ENCODE measurements at places on chromosomes 5 and 9.

DNA sequence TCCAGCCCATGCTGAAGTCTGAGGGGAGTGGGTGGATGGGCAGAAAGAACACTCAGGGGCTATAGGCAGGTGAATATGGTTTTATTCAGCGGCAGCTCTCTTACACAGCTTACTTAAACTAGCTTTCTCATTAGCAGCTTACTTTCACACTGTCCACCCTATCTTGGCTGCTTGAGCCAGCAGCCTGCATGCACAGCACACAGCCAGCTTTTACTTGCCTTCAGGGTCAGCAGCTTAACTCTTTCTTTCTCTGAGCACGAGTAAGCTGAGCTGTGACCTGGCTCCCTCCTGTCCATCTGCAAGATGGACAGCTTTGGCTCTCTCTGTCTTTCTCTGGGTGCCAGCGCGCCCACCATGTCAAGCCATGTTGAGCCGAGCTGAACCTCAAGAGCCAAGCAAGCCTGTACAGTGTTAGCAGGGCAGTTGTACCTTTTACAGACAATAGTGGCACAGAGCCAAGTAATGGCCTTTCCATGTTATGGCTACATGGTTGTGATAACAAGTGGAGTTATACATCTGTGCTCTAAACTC is 1054.9 kb downstream of the PTPRD start:
- DNase-seq, result no peak

GRCh38 chr9:70135176-70135575 is 91.5 kb downstream of the MAMDC2 start:
- DNase-seq, result no peak

DNA sequence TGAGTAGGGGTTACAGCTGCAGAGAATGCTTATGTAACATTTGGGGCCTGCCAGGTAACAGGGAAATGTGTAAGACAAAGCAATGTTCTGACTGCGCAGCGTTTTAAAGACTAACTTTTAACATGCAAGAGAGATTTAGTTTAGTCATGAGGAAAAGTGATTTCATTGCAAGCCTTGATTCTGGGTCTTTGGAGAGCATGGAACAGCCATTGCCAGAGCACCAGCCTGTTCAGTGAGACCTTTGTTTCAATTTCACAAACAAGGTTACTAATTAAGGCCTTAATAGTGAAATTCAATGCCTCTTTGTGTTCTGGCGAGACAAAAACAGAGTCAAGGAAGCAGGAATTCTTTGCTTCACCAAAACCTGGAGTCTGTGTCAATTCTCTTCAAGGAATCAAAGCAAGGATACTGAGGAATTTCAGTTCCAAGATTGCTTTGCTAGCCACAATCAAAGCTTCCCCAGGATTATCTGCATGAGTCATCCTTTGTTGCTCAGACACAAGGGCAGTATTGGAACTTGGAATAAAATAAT is 14.4 kb downstream of the CKMT2 start:
- no peak for DNase-seq

GRCh38 chr9:137050570-137050969 is 3.3 kb downstream of the ENTPD2 start:
- no peak for DNase-seq

GRCh38 chr5:131550606-131551005 is 84.4 kb downstream of the RAPGEF6 start:
- DNase-seq, result no peak

DNA sequence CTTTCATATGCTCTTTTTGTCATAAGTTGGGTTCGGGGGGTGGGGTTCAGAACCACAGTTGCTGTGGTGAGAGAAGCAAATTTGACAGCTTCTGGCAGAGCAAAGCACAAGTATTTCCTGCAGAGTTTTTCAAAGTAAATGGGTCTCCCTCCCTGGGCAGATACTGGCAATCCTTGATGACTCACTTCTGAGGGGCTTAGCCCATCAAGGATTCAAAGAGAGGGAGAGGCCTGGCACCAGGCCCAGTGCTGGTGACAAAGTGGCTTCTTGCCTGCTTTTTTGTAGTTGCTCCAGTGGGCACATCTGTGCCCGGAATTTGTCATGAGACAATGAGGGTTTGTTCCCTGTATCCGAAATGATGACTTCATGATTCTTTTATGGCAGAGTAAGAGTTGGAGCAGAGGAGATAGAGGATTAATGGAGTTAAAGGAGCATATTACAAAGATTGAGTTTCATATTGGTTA is 46.6 kb upstream of the TNC start:
- no peak for DNase-seq

GRCh38 chr5:173780235-173781234 is 107.6 kb upstream of the CPEB4 start:
- DNase-seq, result no peak

- DNase-seq, result no peak
These were observed 65.5 kb downstream of the INSYN2B start for GRCh38 chr5:169914766-169915165.

DNA sequence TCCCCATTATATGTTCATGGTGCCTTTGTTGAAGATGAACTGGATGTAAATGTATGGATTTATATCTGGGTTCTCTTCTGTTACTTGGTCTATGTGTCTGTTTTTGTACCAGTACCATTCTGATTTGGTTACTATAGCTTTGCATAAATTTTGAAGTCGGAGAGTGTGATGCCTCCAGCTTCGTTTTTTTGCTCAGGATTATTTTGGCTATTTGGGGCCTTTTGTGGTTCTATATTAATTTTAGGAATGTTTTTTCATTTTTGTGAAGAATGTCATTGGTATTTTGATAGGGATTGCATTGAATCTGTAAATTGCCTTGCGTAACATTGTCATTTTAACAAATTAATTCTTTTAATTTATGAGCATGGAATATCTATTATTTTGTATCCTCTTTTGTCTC is 36.6 kb upstream of the ZNF366 start:
- DNase-seq, result no peak

- no peak for DNase-seq
These were observed 30.0 kb downstream of the SNX30 start for GRCh38 chr9:112780450-112781036.

GRCh38 chr5:176152930-176153311 is 85.3 kb upstream of the SIMC1 start:
- no peak for DNase-seq

GRCh38 chr5:72067682-72068470 is 39.4 kb upstream of the MAP1B start:
- no peak for DNase-seq

GRCh38 chr5:11166923-11167322 is 405.9 kb upstream of the DAP start:
- DNase-seq, result no peak

DNA sequence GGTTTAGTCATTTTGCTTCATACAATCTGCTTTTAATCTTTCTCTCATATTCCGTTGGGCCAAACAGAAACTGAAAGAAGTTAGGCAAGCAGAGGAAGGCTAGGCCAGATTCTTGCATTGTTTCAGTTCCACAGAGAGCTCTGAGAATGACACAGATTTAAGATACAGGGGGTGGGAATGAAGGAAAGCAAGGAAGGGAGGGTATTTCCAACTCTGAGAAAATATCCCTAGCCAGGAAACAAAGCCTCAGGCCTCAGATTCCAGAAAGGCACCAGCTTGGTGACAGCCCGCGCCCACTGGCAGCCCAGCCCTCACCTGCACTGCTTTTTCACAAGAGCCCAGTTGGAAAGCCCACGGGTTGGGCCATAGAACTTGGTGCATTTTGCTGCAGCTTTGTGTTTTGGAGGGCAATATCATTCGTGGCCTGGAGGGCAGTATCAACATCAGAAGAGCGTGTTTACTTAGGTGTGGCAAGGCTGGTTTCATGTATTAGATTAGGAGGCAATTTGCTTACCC is 63.5 kb downstream of the ENC1 start:
- DNase-seq, result no peak

- no peak for DNase-seq
These were observed 37.2 kb upstream of the ICE1 start for GRCh38 chr5:5385331-5385662.

DNA sequence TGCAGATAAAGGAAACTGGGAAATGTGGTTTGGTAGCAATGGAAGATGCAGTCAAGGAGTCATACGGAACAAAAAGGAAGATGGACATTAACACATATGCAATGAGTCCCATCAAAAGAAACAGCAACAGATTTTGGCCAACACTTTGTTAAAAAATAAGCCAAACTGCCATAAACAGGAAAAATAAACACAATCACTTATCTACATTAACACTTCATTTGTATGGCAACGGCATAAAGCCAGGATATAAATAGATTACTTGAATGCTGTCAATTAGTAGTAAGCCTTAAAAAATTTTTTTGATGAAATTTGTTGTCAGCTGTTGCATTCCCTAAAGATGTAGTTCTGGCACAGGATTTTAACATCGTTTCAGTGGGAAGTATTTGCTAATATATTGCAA is 190.8 kb downstream of the CDH12 start:
- DNase-seq, result no peak

GRCh38 chr5:41793141-41793770 is 77.0 kb downstream of the OXCT1 start:
- DNase-seq, result no peak

GRCh38 chr5:58073243-58073642 is 386.6 kb downstream of the PLK2 start:
- DNase-seq, result no peak

DNA sequence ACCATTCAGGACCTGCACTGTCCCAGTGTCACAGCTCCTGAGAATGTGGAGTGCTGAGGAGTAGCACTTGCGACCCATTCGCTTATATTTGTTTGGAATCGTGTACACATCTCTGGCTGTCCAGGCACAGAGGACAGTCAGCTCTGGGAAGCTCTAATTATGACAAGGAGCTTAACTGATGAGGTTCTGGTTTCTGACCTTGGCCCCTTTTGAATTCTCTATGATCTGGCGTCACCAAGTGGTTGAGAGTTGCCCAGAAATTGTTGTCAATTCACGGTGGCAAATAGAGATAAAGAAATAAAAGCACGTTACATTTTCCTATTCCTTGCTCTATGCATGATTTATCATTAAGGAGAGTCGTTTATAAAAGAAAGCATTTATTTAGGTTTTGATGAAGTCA is 34.9 kb upstream of the LECT2 start:
- no peak for DNase-seq

- DNase-seq, result no peak
These were observed 686.5 kb upstream of the DMAC1 start for GRCh38 chr9:8486095-8486494.

DNA sequence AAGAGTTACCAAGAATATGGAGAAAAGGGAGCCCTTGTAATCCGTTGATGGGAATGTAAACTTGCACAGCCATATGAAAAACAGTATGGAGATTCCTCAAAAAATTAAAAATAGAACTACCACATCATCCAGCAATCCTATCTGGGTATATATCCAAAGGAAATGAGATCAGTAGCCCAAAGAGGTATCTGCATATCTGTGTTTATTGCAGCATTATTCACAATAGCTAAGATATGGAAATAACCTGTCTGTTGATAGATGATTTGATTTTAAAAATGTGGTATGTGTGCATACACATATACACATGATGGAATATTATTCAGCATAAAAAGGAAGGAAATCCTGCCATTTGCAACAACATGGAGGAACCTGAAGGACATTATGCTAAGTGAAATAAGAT is 48.3 kb upstream of the EBF1 start:
- DNase-seq, result no peak

GRCh38 chr5:184471-184870 is 6.8 kb upstream of the LRRC14B start:
- no peak for DNase-seq

GRCh38 chr9:22131817-22132216 is 122.7 kb upstream of the CDKN2B start:
- DNase-seq, result no peak

GRCh38 chr5:63118221-63118620 is 539.6 kb downstream of the LRRC70 start:
- DNase-seq, result no peak

GRCh38 chr9:120152295-120152694 is 427.7 kb downstream of the CDK5RAP2 start:
- no peak for DNase-seq

- no peak for DNase-seq
These were observed at the start of gene LHX2 for GRCh38 chr9:124011460-124012301. TSS of gene LHX2 (plus strand) at chr9:124011768. CDS start at chr9:124012349, 581 bp downstream.

GRCh38 chr5:60504342-60504741 is 195.6 kb downstream of the DEPDC1B start:
- no peak for DNase-seq

DNA sequence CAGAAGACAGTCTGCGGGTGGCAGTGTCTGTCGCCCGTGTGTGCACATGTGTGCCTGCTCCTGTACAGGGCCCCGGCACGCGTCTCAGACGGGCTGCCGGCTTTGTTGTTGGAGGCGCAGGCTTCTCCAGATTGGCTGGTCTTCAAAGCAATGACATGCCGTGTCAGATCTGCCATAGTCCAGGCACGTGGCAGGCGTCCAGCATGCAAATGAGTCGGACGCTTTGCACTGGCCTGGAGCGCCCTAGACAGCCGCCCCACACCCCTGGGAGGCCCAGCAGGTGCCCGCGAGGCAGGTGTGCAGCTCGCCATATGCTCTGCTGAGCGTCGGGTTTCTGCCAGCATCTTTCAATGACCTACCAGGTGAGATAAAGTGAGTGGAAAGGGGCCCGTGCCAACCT is 71.5 kb downstream of the GADD45G start:
- DNase-seq, result no peak

- DNase-seq, result no peak
These were observed 409.4 kb upstream of the CD180 start for GRCh38 chr5:67605730-67606585.

GRCh38 chr5:171623551-171624097 is 162.0 kb upstream of the SMIM23 start:
- no peak for DNase-seq

- DNase-seq, result no peak
These were observed 27.6 kb upstream of the SMIM23 start for GRCh38 chr5:171757853-171758535.

DNA sequence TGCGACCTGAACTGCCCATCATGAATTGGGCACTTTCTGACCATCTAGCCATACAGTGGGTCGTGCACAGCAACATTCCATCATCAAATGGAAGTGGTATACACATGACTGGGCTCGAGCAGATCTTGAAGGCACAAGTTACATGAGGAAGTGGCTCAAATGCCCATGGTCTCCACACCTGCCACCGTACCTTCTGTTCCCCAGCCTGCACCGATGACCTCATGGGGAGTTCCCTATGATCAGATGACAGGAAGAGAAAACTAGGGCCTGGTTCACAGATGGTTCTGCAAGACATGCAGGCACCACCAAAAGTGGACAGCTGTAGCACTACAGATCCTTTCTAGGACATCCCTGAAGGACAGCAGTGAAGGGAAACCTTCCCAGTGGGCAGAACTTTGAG is 21.8 kb downstream of the MTMR12 start:
- no peak for DNase-seq

- no peak for DNase-seq
These were observed 132.6 kb downstream of the PDZD2 start for GRCh38 chr5:31771500-31771899.

- DNase-seq, result no peak
These were observed 16.4 kb upstream of the FST start for GRCh38 chr5:53463909-53464621.

DNA sequence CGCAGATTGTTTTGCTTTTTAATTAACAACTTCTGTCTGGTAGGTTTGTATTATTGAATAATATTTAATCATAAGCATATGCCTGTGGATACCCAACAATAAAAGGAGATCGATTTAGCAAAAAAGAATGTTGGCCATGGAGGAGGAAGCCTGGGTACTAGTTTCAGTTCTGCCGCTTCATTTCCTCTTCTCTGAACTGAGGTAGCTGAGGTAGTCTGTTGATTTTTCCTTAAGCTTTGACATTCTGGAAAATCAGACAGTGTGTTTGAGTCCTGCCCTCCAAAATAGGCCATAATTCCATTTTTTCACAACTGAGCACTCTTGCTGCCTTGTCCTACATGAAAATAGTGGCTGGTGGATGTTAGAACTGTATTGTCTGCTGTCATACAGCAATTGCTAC is 6.0 kb upstream of the GPR21 start:
- DNase-seq, result no peak

Data from activated CD8-positive, alpha-beta memory T cell treated with anti-CD3 and anti-CD28 coated beads for 1 hour (primary cell).